ENCODE measurements at places on chromosomes 3 and 15.

DNA sequence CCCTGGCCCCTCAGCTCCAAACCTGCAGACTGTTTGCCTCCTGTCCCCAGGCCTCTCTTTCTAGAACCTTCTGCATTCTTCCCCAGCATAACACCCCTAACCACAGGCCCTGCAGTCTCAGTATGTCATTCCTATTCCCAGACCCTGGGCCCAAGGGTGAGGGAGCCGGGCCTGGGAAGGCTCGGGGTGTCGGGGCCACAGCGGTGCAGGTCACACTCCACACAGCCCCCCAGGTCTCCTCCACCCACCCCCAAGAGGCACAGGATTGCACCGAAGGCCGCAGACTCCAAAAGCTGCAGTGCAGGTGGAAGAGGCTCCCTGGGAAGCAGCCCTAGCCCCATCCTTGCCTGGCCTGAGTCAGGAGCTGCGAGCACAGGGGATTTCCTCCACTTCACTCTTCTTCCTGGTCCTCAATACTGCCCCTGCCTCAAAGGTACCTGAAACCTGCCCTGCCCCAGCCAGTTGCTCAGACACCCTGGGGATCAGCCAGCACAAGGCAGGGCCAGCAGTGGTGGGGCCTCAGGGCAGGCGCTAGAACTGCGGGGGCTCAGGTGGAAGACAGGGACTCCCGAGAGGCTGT, 31.1 kb downstream of the TNK2 start:
- no peak for DNase-seq

DNA sequence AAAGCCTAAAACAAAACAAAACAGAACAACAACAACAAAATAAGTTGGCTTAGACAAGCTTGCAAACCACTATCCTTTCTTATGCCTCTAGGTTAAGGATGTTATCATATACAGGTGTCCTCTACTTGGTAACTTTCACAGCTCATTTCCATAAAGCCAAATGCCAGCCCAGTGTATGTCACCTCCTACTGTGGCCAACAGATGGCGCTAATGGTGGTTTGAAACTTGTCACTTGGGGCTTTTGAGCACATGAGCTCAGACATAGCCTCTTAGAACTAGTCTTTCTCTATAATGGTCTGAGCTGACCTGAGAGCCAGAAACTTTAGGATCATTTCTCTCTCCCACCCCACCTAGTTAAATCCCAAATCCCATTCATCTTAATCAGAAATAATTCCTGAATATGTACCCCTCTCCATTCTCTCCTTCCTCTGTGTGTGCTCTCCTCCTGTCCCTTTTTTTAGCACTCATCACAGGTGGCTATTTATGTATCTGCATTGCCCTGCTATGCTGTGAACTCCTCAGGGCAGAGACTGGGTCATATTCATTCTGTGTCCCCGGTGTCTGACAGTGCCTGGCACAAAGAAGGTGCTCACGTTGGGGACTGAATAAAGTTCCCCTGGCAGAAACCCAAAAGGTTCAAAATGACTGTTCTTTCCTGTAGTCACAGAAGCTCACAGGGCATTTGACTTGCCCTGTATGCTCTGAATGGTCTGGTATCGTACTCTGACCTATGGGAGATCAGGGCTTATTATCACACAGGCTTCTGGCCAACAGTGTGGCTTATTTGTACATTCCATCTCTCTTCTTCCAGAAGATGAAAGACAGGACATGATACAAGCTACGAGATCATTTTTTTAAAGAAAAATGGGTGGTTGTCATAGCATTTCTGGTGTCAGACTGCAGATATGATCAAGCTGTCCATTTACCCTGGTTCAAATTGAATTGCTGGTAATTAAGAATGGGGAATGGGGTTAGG, 319.3 kb upstream of the AZI2 start:
- DNase-seq = peak; percentile 5

GRCh38 chr3:37955918-37956707, 34.5 kb upstream of the VILL start:
- no peak for DNase-seq

- no peak for DNase-seq
These were observed 2.3 kb upstream of the EIF2AK4 start for GRCh38 chr15:39931615-39932014.

Data from NCI-H2227 treated with DMSO at 0.1 percent for 48 hours (cell line).